ENCODE measurements at places on chromosomes 3 and 15.

GRCh38 chr3:125059488-125060245 is 3.9 kb upstream of the HEG1 start:
- no peak for DNase-seq

GRCh38 chr15:99399061-99399460 is 147.8 kb downstream of the LRRC28 start:
- no peak for DNase-seq

GRCh38 chr15:41870689-41871081 is 23.2 kb downstream of the SPTBN5 start:
- DNase-seq = peak; percentile 62

DNA sequence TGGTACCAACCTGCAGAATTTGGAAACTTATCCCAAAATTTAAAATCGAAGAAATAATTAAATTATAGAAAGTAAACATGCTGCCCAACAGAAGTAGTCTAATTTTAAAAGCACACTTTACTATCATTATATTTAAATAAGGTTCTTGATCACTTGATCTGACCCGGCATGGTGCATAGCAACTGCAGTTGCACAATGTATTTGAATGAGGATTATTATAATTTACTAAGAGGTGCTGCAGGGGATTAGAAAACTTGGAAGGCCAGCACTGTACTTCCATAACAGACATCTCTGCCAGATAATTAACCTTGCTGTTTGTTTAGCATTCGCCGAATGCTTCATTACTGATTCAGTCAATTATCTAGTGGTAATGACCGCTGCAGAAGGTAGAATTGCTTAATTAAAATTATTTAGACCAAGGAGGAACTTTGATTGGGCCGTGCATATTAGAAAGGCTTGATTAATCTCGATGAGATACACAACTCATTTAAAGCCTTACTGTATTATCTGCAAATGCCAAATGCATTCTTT is 971.6 kb downstream of the ZPLD1 start:
- no peak for DNase-seq

- no peak for DNase-seq
Observed at GRCh38 chr3:155217591-155217990, 75.9 kb downstream of the STRIT1 start.

DNA sequence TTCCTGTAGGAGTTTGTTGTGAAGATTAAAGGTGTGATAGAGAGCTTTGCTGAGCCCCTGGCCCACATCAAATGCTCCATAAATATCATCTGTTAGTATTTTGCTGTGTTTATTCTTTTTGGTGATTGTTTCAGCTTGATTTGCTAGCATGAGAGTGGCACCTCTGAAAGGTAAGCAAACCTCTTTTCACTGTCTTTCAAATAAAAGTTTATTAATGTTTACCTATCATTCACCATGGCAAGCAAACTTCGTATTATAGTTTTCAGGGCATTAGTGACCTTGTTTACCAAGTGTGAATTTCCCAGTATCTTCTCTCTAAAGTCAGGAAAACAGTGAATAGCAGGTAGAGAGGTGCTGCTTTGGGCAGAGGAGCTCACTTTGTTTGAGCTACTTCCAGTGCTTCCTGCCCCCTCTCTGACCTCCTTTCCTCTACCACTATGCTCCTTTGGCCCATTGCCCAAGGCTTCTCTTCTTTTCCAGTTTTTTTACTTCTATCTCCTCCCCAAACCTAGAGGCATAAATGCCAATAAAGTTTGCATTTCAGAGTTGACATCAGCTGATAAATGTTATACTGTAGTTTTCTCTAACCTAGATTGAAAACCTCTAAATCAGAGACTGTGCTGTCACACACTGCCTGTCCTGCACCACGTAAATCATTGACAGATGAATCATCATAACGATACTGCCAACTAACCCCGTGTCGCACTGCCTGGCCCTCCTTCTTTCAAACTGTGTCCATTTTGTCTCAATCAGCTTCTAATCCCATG is 569.0 kb downstream of the TUSC7 start:
- no peak for DNase-seq

GRCh38 chr3:124019291-124019690 is 27.4 kb upstream of the ROPN1 start:
- no peak for DNase-seq

- no peak for DNase-seq
Observed at GRCh38 chr15:52144656-52145178, 32.1 kb upstream of the BCL2L10 start.
